ENCODE measurements at places on chromosomes 3 and 15.

DNA sequence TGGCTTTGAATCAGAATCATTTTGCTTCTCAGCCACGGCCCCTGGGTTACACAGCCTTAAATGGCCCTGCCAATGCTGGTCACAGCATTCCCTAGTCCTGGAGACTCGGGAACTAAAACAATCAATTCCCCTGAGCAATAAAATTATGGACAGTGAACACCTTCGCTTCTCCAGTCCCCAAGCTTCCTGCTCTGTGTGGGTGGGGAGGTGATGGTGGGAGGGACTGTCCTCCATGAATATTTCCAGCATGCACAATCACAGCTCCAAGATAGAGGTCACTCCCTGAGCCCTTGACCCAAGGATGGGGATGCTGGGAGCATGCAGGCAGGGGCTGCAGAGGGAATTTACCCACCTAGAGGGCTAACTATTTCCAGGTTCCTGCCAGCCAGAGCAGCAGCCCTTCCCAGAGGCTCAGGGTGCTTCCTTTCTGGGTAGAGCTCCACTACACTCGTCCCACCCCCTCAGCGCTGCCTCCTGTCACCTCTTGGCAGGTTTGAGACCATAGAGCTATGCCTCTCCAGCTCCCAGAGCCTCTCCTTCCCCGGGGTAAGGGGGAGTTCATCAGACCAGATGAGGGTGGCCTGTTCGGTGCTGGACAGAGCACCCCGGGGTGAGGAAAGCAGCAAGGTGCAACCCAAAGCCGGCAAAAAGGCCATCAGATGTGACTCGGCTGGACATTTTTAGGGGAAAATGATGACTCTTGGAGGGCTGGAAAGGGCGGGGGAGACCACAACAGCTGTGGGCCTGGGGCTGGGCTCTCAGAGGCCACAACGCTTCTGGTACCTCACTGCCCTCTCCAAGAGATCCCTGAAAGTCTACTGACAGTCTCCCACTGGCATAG lies 14.5 kb upstream of the CCDC33 start:
- DNase-seq = no peak

DNA sequence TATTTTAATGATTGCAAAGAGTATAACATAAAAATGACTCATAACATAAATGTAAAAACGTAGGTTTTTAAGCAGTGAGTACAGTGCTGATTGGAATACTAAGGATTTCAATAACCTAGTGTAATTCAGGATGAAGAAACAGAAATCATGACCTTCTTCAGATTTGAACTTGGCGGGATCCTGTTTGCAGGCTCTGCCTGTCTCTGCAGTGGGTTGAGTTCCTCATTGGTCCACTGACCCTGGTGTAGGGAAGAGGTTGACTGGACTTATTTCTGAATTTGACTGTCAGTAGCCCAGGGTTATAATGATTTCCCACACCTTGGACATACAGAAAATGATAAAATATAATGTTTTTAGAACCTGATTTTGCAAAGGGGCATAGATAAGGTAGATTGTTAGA lies 171.7 kb downstream of the FNDC3B start:
- no peak for DNase-seq

- no peak for DNase-seq
These were observed 372.5 kb upstream of the CFAP20DC start for GRCh38 chr3:59422312-59422711.

- no peak for DNase-seq
These were observed 47.0 kb upstream of the TFG start for GRCh38 chr3:100662113-100662823.

GRCh38 chr3:48023377-48023776 lies 7.2 kb upstream of the MAP4 start:
- DNase-seq = peak; percentile 29

GRCh38 chr15:78536134-78536533 lies 4.1 kb upstream of the PSMA4 start:
- no peak for DNase-seq

- DNase-seq = no peak
These were observed 141.1 kb downstream of the NR1D2 start for GRCh38 chr3:24086206-24086605.

DNA sequence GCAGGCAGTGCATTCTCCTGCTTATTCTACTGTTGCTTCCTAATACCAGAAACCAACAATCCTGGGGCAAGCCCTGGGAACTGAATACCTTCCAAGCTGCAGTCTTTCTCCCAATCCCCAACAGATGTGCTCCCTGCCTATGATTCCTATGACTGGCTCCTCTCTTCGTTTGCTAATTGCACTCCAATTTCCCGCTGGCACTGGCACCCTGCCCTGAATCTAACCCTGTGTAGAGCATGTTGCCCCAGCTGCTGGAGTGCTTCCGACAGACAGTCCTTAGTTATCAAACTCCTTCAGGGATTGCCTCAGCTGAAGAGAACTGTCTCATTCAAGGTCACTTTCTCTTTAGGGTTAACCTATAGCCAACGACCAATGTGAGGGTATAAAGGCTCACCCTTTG lies 214.1 kb downstream of the NECTIN3 start:
- DNase-seq = peak; percentile 19

GRCh38 chr3:78050276-78051065 lies 1010.6 kb downstream of the ROBO2 start:
- DNase-seq = no peak
